ENCODE measurements at places on chromosomes 16 and 17. TPM values are rescaled to one million over a fixed set of nuclear protein-coding genes. Genes with fewer than 3 reads are reported as not detected.

The KRTAP16-1 gene
- not detected for polyA plus RNA-seq

The CSH1 gene
- polyA plus RNA-seq, result not detected

The ATP2A1 gene
- polyA plus RNA-seq, result 9.9 TPM

The TEKT1 gene
- polyA plus RNA-seq, result 0.73 TPM

DNA sequence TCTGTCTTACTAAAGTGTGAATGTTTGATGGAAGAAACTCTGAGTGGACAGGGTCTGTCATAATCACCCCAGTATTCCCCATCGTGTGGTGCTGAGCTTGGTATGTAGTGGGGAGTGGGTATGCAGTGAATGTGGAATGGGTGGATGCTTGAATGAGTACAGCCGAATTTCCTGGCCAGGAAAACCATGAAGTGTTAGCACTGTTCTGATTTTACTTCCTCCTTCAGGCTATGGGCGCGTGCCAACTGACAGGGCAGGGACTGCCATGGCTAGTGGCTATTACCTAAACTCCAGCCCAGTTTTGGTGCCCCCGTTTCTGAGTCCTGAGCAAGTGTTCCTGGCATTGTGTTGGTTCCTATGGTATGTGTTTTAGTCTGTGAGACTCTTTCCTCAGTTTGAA is 48.6 kb downstream of the PRKCA start:
- DNase-seq, result no peak

DNA sequence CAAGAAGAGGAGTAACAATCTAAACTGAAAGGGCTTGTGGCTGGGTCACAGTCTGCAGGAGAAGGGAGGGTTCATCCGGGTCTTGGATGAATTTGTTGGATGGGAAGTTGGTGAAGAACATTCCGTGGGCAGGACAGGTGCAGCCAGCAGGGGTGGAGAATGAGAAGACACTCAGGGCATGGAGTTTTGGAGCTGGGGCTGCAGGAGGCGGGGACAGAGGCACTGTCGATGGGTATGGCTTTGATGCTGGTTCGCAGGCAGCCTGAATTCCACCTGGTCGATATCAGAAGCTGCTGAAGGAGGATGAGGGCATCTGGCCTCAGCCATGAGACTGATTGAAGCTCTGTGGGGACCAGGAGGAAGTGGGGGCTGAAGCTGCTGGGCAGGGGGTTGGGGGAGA is 36.1 kb upstream of the CBFA2T3 start:
- no peak for DNase-seq

DNA sequence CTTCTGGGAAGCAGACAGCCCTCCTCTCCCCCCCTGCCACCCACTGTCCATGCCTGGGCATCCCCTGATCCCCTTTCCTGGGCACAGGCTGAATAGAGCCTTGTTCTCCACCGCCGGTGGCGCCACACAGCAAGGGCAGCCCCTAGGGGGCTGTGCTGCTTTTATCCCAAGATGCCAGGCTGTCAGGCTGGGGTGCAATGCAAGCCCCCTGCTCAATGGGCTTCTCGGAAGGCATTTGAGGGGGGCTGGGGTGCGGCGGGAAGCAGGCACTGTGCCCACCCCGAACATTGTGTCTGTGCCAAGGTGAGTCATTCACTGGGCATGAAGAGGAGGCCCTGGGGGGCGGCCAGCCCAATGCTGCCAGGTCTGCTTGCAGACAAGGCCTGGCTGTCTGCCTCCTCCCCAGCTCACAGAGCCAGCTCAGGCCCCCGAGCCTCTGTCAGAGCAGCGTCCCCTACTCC is 1.5 kb upstream of the GFAP start:
- DNase-seq, result no peak

DNA sequence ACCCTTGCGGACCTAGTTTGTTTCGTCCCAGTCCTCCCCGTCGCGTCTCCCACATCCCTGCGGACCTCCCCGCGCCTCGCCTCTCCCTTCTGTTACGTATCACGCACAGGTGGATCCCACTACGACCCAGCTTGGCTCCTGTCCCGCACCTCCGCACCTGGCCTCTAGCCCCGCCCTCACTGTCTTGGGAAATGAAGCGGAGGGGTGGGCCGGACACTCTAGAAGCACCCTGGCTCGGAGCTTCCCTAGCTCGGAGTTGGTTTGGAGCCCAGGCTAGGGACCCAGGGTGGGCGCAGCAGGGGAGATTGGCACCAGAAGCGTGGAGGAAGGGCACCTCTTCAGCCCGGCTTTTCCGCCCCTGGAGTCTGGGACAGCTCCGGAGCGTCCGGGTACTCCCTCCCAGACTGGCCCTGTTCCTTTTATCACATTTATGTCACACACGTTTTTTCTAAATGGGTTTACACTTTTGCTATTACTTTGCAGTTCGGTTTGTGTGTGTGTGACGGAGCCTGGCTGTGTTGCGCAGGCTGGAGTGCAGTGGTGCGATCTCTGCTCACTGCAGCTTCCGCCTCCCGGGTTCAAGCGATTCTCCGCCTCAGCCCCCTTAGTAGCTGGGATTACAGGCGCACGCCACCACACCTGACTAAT is 1.4 kb upstream of the CEMP1 start:
- DNase-seq, result no peak
